ENCODE measurements at places on chromosomes 11 and 22.

- no peak for DNase-seq
Measured at GRCh38 chr11:93031386-93031785, 61.9 kb downstream of the MTNR1B start.

- peak; percentile 3 for DNase-seq
Measured at GRCh38 chr11:34809191-34810106, 106.7 kb downstream of the APIP start.

- peak; percentile 23 for DNase-seq
Measured at GRCh38 chr22:44550711-44551491, 52.9 kb upstream of the RTL6 start.

DNA sequence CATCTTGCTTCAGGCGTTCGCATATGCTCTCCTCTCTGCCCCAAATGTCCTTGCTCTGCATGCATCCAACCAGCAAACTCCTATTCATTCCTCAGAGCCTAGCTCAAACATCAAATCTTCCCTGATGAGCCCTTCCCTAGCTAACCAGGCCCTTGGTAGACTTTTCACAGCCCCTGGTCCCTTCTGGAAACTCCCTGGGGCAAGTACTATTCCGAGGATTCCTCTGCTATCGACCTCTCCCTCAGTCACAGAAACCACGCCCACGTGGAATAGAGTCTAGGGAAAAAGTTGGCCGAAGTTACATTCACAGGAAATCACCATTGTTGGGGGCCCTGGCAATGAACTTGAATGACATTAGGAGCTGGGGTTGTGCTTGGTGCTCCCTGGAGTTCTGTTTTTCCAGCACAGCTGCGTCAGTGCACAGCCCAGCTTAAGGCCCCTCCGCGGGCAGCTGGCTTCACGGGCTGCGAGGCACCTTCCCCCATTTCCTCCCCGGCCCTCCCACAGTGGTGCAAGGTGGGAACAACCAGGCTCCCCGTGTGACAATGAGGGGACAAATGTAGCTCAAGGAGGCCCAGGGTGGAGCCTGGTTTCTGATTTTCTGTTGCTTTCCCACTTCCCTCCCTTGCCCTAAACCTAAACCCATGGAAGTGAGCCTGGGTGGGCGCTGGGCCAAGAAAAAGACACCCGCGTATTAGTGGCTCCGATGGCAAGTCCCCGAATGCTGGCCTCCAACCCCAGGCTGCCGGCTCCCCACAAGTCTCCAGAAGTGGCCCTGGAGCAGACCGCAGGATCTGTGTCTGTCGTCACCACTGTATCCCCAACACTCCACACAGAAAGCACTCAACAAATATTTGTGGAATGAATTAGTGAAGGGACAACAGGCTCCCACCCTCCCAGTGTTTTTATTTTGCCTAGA lies 4.3 kb upstream of the ATP5MGL start:
- DNase-seq, result no peak

- DNase-seq, result no peak
Measured at GRCh38 chr11:10285148-10285802, 8.7 kb downstream of the SBF2 start.

DNA sequence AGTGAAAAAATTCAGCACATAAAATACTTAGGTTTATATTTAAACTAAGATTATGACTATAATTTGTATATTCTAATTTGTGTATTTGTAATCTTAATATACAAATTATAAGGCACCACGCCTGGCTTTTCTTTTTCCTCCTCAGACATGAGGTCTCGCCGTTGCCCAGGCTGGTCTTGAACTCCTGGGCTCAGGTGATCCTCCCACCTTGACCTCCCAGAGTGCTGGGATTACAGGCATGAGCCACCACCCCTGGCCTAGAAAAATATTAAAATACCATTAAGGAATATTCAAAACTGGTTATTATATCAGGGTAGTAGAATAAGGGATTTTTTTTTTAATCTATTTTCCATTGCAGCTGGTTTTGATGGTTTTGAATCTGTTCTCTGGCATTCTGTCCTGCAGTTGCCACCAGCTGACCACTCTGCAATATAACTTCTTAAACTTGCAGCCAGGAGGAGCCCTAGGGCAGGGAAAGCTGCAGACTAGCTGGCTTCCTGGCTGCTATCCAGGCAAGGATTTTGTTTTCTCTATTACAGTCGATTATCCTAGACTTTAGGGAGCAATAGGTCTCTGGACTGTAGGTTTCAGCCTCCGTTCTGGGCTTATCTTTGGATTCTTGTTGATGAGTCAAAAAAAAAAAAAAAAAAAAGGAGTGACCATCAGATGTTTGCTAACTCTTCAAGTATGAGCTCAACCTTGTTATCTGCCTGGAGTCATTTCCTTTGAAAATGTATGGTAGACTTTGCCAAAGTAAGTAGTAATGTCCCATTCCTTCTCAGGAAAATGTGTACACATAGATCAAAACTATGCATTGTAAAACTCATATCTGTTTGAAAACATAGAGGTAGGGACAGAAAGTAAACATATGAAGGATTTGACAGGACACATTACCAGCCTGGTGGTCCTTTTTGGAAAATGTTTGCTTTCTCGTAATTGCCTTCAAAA lies 13.2 kb downstream of the POLA2 start:
- no peak for DNase-seq

DNA sequence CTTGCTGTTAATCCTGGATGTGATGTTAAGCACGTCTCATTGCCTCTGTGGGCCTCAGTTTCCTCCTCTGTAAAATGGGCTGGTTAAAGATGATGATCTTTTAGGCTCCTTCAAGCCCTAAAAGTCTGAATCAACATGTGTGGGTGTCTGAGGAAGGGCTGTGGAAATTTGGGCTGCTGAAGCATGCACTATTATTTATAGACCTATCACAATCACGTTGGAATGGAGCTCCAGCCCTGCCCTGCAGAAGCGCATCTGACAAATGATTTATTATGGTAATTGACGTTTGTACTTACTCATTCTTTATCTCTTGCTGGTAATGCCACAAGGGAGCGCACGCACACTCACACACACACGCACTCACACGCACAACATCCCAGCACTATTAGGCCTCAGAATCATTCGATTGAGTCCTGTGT lies 20.4 kb downstream of the P2RX3 start:
- DNase-seq, result no peak

GRCh38 chr11:21588754-21589153 lies 604.1 kb upstream of the ANO5 start:
- DNase-seq, result no peak

GRCh38 chr22:41732096-41732772 lies 32.9 kb downstream of the MEI1 start:
- DNase-seq, result no peak

DNA sequence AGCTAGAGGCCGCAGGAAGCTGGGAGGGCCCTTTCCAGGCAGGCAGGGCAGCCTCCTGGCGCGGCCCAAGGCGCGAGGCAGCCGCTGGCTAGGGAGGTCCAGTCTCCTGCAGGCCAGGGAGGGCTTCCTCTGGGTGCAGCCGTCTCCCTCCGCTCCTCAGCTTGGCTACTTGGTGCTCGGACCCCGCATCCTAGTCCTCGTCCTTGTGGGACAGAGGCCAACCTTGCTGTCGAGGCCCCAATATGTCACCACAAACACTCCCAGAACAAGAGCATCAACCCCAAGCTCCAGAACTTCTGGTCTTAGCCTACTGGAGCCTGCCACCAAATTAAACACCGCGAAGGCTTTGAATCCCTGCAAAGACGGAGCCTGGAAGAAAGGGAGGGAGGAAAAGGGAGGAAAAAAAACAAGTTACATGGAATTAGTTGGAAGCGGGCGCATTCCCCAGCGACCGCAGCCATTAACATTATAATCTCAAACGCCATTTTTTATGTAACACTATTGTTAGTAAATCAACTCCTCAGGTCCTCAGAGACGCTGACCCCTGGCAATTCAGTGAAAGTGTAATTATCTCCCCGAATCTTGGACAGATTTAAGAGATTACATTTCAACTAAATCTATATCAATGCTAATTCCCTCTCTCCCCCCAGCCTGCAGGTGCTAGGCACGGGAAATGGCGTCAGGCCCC lies 12.7 kb upstream of the PAX6 start:
- no peak for DNase-seq

- DNase-seq, result no peak
Measured at GRCh38 chr11:35932681-35933319, 11.1 kb upstream of the LDLRAD3 start.

DNA sequence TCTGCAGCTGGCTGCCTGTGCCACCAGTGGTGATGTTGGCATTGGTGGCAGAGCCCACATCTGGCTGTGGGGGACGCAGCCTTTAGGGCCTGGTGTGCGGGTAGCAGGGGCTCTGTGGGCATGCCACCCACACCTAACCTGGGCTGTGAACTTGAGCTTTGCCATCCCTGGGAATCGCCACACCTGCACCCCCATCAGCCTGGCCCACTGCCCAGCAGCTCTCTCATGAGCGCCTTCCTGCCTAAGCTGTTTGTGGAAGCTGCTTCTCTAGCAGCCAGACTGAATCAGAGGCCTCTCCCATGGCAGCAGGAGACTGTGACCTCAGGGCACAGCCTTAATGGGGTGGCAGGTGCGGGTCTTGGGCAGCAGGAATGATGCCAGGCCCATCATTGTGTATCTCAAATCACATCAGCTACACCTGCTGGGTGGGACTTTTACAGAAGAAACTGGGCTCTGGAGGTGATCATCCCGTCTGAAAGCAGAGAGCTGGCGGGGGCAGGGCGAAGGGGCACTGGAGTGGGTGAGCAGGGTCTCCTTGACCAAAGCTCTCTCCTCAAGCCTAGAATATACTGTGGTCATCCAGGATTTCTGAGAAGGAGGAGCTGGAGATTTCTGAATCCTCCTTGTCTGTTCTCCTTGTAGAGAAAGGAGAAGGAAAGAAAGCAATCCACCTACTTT lies 17.8 kb upstream of the CARS1 start:
- no peak for DNase-seq

GRCh38 chr11:134501406-134502152 lies 89.5 kb upstream of the B3GAT1 start:
- DNase-seq, result no peak

DNA sequence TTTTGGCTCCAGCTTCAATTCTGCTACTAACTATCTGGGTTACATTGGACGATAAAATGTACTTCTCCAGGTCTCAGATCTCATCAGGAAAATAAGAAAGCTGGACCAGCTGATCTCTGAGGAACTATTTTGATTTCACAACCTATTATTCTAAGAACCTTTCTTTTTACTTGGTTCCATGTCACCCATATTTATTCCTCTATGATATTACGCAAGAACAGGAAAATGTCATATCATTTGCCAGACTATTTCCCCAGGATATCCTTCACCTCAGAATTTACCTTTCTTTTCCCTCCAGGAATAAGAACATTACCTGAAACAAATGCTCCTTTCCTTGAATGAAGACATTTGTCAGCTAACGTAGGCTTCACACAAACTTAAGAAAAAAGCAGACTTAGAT lies 387.5 kb upstream of the RAG2 start:
- DNase-seq, result no peak

DNA sequence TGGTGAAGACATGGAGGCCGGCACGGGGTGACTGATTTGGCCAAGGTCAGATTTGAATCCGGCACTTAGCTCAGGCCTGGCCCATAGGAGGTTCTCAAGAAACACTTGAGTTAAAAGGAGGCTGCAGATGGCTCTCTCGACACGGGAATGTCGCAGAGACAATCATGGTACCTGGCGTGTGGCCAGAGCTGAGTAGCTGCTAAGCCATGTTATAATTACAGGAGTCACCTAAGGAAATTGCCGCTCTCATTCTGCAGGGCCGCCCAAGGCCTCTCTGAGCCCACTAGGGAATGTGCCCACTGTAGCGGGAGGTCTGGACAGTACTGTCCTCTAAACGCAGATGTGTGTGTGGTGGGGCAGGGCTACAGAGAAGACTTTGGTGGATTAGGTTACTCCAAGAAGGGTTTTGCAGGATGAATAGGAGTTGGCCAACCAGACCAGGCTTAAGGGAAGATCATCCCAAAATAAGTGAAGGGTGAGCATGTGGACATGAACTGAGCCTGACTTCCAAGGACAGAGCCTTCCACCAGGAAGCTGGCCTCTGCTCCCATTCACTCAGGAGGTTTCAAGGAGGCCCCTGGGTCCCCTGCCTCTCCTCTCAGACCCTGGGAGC lies 19.3 kb upstream of the PRR5 start:
- no peak for DNase-seq

DNA sequence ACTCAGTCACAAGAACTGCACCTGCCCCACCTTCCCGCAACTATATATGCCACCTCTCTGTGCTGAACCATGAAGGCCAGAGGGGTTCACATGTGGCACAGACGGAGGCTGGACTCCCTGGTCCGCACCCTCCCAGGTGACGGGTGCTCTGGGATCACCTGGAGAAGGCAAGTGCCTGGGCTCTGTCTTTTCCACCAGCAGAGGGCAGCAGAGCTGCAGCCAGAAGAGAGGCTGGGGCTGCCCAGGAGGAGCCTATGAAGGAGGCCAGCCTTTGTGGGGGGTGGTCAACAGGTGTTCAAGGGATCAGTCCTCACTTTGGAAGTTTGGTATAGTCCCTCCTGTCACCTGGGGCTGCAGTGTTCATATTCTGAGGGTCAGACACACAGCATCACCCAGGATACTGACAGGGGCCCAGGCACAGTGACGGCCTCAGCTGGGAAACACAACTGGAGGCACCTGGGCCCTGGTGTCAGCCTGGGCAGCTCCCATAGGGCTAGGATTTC lies 39.2 kb upstream of the IGLL5 start:
- DNase-seq, result peak; percentile 6

DNA sequence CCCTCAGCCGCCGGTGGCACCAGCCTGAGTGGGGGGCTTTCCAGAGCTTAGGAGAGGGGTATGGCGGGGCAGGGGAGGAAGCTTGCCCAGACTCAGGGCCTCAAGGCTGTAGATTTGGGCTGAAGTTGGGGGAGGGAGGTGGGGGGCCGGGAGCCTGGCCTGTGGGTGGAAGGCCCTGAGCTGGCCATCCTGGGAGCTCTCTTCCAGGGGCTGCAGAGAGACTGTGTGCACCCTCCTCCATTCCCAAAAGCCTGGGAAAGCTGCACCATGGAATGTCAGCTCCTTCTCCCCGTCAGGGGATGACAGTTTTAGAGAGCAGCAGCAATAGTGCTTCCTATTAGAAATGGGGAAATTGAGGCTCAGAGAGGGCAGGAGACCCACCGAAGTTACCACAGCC lies 1.0 kb downstream of the SYT12 start:
- DNase-seq, result no peak

GRCh38 chr11:16133867-16134266 lies 222.5 kb downstream of the SOX6 start:
- DNase-seq, result no peak

- DNase-seq, result no peak
Measured at GRCh38 chr11:123082977-123083376, 21.0 kb upstream of the HSPA8 start.

DNA sequence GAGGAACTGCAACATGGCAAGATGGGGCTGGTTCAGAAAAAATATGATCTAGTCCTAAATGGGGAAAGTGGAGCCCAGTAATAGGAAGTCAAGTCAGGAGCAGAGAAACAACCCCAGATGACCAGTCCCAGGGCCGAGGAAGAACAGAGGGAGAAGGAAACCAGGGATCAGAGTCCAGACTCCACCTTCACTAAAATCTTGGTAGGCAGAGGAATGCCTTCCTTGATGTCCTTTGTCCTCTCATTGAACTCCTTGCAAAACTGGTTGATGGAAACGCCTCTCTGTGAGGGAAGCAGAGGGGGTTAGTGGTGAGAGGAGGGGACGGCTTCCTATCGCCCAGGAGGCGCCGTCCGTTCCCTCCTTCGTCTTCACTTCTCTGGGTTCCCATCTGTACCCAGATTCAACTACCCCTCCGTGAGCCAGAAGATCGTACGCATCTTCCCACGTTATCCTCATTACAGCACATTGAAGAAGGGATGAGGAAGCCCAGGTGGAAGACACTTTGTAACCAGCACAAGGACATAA lies 607 bp downstream of the MRPL11 start:
- DNase-seq, result no peak

- no peak for DNase-seq
Measured at GRCh38 chr11:14079011-14079410, 116.5 kb downstream of the SPON1 start.

GRCh38 chr11:103637295-103637694 lies 399.1 kb upstream of the DDI1 start:
- DNase-seq, result no peak

Measured in retinal pigment epithelial cell (primary cell).